ENCODE measurements at places on chromosomes 1 and 21. TPM values are rescaled to one million over a fixed set of nuclear protein-coding genes. Genes with fewer than 3 reads are reported as not detected.

DNA sequence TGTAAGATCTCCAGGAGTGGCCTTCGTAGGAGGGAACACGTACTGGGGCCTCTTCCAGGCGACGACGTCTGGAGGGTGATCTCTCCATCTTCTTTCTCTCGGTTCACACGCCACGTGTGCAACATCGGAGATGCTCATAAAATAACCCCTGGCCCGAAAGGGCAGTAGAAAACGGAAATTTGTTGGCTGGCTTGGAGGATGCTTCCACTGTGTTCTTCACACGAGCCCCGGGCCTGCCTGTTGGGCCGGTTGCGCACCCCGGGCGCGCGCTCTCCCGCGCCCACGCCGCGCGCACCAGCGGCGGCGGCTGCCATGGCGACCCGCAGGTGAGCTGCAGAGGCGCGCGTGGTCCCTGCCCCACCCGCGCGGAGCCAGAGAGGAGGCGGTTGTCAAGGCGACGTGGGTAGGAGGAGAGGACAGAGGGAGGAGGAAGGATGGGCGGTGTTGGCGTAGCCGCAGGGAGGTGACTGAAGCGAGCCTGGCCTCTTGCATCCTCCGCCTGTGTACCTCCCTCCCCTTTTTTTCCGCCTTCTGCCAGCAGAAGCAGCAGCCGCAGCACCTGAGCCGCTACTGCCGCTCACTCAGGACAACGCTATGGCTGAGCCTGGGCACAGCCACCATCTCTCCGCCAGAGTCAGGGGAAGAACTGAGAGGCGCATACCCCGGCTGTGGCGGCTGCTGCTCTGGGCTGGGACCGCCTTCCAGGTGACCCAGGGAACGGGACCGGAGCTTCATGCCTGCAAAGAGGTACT lies at the start of gene ELAPOR1:
ELAPOR1 (plus strand) TSS at position 526 of the 752 bp plus-strand sequence; CDS start at position 595, 69 bp downstream.
- peak; percentile 39 for DNase-seq

DNA sequence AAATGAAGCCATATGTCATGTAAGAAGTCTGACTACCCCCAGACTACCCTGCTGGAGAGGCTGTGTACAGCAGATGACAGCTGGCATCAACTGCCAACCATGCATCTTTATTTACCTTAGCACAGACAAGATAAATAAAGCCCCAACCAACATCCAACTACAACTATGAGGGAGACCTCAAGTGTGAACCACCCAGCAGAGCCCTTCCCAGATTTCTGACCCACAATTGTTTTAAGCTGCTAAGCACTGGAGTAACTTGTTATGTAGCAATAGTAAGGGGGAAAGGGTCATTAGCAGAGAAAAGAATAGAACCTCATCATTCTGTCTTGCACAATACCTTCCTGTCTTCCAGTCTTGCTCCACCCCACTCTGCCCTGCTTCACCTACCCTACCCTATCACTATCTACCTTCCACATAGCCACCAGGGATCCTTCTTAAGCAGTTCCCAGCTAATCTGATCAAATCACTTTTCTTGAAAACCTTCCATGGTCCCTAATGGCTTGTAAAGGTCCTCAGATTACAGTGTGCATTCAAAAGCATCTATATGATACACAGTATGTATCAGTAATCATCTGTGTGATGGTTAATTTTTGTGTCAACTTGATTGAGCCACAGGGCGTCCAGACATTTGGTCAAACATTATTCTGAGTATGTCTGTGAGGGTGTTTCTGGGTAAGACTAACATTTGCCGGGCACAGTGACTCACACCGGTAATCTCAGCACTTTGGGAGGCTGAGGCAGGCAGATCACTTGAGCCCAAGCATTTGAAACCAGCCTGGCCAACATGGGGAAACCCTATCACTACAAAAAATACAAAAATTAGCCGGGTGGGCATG lies 19.6 kb upstream of the RBM15 start:
- DNase-seq, result peak; percentile 38

DNA sequence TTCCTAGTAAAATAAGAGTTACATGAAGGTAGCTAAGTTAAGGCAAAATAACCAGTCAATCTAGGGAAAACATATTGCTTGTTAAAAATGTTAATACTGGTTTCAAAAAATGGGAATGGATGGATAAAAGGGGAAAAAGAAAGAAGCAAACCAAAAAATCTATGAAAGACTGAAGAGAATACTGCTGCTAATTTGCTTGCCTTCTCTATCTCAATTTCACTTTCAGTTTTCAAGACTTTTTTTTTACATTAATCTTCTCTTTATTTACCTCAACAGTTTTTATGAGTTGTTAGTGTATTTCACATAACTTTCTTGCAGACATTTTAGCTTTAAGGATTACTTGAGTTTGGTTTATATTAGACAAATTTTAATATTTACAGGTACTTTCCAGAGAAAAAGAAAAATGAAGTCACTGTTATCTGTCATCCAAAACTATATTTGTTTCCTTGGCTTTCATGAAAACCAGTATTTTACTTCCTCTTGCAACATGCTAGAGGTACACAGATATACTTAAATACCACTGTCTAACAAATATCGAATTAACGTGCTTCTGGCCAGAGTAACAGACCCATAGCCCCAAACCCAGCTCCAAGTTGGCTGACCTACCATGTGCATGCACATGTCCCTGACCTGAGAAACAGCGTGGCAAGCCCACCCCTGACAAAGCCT lies 70.7 kb downstream of the COL24A1 start:
- DNase-seq, result no peak

DNA sequence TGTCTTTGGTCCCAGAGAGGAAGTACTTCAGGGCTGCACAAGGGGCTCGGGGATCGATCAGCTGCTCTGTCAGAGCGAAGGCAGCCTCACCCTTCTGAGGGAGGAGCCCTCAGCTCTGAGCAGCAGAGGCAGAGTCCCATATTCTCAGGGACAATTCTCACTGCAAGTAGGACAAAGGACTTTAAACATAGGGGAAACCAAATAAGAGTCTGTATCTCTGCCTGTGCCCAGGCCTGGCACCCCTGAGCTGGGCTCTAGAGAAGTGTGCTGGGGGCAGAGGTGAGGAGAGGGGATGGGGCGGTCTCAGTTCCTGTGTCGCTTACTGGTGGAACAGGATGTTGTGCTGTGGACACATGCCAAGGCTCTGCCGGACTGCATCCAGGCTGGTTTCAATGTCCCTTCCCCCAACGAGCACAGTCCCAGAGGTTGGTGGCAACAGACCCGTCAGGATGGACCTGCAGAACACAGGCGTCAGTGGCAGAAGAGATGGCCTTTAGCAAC lies 76.6 kb downstream of the ABCA4 start:
- DNase-seq, result no peak

Gene MXRA8
- total RNA-seq, result 0.23 TPM

GRCh38 chr1:183234660-183235476 lies 48.8 kb downstream of the LAMC2 start:
- DNase-seq, result peak; percentile 97

Gene RPE65
- under 0.01 TPM for total RNA-seq
